H7 (cell line): ENCODE measurements at places on chromosomes 7 and 10. TPM values are rescaled to one million over a fixed set of nuclear protein-coding genes. Genes with fewer than 3 reads are reported as not detected.
A peak's percentile ranks its signal among the peaks of the same experiment; 100 is the strongest.

- DNase-seq, result no peak
Measured at GRCh38 chr7:122887848-122888247, 1.6 kb upstream of the CADPS2 start.

DNA sequence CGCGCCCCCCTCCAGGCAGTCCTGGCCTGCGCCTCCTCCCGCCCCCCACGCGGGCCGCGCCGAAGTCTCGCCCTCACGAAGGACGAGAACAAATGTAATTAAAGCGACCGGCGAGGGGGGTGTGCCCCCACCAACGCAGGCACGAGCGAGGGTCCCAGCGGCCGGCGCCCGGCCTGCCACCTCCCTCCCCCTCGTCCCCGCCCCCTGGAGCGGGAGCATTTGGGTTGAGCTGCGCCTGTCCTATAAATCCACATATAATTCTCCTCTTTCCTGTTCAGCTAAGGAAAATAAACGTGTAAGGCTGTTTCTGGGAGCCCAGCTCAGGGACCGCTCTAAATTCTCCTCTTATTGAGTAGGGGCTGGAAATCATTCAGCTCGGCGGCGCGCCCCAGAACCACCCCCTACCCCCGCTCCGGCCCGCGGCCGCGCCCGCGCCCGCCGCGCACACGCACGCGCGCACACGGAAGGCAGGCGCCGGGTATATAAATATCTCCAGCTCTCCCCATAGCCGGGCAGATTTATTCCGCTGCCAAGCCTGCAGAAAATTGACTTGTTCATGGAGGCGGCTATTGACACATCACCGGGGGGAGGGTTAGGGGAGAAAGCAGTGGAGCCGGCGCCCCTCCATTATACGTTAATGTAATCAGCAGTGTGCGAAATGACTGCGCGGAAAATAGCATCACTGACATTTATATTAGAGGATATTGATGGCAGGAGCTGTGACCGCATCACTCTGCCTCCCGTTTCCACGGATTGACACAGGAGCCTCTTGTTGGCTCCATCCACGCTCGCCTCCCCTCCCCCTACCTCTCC is 61.6 kb upstream of the BTRC start:
- peak; percentile 74 for DNase-seq

GRCh38 chr10:87580016-87580415 is 75.3 kb downstream of the MINPP1 start:
- DNase-seq, result no peak

GRCh38 chr10:49153971-49154370 is 20.1 kb upstream of the FAM170B start:
- DNase-seq, result no peak

- DNase-seq, result peak; percentile 29
Measured at GRCh38 chr10:73251683-73252444, 580 bp downstream of the MRPS16 start.

GRCh38 chr7:42348071-42348470 is 111.1 kb upstream of the GLI3 start:
- DNase-seq, result no peak

Gene PURB
- 7.7 and 9.3 TPM in 2 replicates for total RNA-seq
